Pericardium fibroblast (primary cell): ENCODE measurements at places on chromosomes 1 and 21. TPM values are rescaled to one million over a fixed set of nuclear protein-coding genes. Genes with fewer than 3 reads are reported as not detected.

FCGR1A gene
- not detected in 2 replicates for total RNA-seq

HCN3 gene
- 1.2 and 2.3 TPM in 2 replicates for total RNA-seq

MYOM3 gene
- 0.12 and 0.60 TPM in 2 replicates for total RNA-seq

CA6 gene
- not detected in 2 replicates for total RNA-seq

DLGAP3 gene
- total RNA-seq = 0.12 TPM in 1 of 2 replicates, not detected in the other

CD5L gene
- not detected in 2 replicates for total RNA-seq

OXCT2 gene
- total RNA-seq = 0.09 and 1.3 TPM in 2 replicates

CASQ2 gene
- 4.7 TPM in 1 of 2 replicates, not detected in the other for total RNA-seq

KCNA2 gene
- 0.12 TPM in 1 of 2 replicates, not detected in the other for total RNA-seq

IL19 gene
- not detected in 2 replicates for total RNA-seq
